ENCODE measurements at places on chromosomes 16 and 17.

DNA sequence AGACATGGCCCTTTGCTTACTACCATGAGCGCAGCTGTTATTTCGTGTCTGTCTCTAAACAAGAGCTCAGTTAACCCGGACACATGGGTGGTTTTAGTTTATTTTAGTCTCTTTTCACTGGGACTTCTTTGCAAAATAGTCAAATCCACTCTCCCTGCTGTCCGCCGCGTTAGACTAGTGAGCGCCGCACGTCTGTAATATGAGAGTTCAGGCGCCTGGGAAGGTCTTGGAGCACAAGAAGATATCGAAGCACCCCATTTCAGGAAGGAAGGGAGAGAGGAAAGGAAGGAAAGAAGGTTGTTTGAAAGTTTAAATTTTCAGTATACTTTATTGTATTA, 111.0 kb upstream of the CHMP6 start:
- no peak for DNase-seq

DNA sequence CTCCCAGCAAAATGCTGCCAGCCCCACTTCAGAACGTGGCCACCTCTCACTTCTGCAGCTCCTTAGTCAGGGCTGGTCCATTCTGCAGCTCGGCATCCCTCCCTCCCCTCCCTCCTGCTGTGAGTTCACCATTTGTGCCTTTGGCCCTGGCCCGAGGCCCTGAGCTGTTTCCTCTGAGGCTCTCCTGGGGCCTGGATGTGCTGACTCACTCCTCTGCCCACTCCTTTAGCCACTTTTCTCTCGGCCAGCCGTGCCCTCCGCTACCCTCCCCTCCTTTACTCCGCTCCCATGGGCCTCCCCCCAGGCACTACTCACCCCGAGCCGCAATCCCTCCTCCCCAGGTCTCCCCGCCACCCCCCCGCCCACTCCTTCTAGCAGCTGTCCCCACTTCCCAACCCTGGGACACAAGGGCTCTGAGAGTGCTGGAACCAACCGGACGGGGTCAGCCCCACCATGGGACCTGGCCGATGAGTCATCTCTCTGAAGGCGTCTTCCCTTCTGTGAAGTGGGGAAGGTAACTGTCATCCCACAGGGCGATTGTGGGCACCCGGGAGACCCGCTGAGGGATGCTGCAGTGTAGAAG, 11.5 kb downstream of the KCNG4 start:
- no peak for DNase-seq

DNA sequence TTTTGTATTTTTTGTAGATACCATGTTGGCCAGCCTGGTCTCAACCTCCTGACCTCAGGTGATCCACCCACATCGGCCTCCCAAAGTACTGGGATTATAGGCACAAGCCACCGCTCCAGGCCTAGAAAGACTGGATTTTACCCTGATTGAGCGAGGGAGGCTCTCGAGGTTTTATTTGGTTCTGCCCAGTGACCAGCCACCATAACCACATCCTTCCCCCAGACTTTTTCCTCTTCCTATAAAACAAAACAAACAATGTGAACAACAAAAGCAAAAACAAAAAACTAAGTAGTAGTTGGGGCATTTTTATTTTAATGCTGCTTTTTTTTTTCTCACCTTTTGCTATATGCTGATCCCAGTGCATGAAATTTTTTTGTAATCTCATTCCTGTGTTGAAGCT, 509.6 kb downstream of the MAF start:
- no peak for DNase-seq

DNA sequence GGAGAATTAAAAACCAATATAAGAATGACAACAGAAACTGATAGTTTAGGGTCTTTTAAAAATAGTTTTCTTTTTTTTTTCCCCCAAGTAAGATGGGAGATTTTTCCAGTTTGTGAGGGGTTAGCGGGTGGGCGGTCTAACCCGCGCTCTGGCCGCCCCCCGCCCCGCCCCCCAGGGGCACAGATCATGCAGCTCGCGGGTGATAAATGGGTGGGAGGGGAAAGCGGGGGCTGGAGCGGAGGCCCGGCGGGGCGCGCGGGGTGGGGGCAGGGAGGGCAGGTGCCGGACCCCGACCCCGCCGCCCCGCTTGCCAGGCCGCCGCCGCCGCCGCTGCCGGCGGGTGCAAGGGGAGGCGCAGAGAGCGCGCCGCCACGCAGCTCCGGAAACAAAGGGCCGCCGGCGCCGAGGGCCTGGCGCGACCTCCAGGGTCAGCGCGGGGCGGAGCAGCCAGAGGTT, 60.1 kb upstream of the GSE1 start:
- DNase-seq, result no peak

DNA sequence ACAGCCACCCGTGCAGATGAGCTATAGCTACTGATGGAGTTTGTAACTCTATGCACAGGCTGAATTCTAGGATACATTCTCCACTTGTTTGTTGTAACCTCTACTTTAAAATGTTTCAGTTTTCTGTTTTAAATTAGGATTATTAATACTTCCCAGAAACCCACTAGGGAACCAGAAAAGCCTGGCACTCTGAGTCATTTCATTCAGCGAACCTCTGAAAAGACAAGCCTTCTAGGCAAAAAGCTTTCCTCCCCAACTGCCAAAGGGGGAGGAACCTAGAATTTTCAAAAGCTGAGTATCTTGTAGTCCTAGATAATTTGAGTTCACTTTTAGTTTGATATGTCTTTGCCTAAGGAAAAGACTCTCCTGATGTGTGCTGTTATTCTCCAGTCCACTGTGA, 43.2 kb downstream of the GOSR1 start:
- DNase-seq, result no peak

- no peak for DNase-seq
Measured at GRCh38 chr17:72603420-72604242, 482.8 kb downstream of the SOX9 start.

DNA sequence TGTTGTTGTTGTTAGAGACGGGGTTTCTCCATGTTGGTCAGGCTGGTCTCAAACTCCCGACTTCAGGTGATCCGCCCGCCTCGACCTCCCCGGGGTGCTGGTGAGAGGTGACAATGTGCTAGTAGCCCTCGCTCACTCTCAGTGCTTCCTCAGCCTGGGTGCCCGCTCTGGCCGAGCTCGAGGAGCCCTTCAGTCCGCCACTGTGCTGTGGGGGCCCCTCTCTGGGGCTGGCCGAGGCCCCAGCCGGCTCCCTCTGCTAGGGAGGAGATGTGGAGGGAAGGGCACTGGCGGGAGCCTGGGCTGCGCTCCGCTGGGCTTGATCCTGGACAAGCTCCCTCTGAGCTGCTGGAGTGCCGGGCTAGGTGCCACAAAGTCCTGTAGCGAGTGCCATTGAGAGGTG, 21.7 kb upstream of the RBL2 start:
- no peak for DNase-seq

DNA sequence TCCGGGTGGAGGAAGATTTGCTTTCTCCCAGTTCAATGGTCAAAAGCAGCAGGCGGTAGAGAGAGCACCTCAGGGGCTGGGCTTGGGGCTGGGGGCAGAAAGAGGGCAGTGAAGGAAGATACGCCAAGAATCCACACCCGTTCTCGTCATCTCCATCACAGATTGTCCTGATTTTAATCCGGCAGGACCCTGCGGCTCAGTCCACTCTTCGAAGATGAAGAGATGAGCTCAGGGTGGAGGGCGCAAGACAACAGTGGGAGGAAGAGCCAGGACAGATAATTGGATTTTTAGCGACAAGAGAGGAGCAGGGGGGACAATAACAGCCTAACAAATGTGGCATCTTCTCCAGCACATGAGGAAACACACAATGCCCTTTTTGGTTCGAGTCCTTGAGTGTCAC, 165.9 kb downstream of the SDK2 start:
- no peak for DNase-seq

- no peak for DNase-seq
Measured at GRCh38 chr17:28334171-28334570, 1.1 kb downstream of the IFT20 start.

DNA sequence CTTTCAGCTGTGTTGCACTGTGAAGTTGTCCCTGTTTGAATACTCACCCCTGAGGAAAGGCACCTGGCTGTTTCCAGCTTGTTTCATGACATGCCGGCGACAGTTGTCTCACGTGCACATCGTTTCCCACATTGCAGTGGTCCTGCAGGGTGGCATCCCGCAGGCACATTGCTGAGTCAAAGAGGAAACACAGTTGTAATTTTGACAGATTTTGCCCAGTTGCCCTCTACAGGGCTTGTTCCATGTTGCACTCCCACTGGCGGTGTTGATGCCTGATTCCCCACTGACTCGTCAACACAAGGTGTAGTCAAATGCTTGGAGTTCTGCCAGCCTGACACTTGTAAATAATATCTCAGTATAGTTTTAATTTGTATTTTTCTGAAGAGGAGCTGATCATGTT, 23.8 kb downstream of the EPN2 start:
- DNase-seq, result no peak

DNA sequence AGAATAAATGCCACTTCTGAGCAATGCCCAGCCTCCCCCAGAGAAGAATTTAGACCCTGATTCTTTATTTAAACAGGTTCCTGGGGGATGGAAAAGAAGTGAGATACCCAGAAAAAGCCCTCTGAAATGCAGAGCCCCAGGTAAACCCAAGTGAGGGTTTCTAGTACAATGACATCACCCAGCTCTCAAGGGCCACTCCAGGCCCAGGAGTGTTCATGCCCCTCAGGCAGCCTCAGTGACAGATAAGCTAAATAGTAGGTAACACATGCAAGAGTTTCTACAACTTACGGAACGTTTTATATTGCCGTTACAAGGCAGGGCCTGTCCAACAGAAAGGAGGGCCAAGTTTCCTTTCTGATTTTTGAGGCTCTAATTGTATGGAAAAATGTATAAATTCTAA, 683.7 kb upstream of the SALL1 start:
- no peak for DNase-seq

GRCh38 chr16:53600616-53601015, 97.6 kb upstream of the AKTIP start:
- no peak for DNase-seq

DNA sequence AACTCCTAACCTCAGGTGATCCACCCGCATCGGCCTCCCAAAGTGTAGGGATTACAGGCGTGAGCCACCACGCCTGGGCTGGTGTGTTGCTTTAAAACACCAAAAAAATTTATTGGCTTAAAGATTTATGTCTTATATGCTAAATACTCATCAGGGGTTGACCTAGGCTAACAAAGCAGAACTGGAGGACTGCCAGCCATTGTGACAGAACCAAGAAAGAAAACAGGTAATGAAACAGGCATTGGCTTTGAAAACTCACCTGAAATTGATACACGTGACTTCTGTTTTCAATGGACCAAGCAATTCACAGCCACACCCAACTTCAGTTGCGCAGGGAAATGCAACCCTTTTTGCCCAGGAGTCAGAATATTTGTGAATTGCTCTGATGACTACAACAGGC, 4.9 kb upstream of the PHAF1 start:
- DNase-seq, result no peak

DNA sequence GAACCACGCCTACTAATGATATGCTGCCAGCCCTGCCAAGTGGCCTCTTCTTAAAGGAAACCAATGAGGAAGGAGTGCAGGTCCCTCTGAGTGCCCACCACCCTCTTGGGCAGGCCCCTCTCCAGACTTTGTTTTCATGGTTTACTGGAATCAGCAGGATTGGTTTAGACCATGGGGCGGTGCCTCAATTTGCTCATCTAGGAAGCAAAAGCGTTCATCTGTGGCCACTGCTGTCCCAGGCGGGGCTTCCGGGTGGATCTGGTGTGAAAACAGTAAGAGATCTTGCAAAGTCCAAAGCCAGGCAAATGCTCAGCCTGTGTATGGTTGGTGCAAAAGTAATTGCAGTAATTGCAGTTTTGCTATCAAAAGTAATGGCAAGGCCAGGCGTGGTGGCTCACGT, 71.3 kb downstream of the AMFR start:
- DNase-seq, result no peak

- no peak for DNase-seq
Measured at GRCh38 chr17:51499897-51500296, 239.6 kb downstream of the UTP18 start.

DNA sequence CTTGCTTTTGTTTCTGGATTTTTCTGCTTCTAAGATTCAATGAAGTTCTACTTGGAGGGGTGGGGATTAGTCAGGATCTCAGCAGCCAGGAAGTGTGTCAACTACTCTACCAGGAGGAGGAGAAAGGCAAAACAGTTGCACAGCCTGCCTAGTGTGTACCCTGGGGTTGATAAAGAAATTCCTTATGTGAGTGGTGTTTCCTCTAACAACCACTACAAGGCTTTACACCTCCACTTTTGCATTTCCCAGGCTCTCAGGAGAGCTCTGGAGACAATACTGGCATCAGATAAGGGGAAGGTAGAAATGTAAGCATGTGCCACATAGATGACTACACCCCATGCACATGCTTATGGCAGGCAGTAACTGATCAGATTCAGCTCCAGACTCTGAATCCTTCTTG, 174.6 kb downstream of the TOX3 start:
- DNase-seq, result no peak

GRCh38 chr17:28174352-28175046, 132.0 kb downstream of the NLK start:
- DNase-seq, result no peak

GRCh38 chr16:78641433-78641832, 542.0 kb downstream of the WWOX start:
- DNase-seq, result no peak

DNA sequence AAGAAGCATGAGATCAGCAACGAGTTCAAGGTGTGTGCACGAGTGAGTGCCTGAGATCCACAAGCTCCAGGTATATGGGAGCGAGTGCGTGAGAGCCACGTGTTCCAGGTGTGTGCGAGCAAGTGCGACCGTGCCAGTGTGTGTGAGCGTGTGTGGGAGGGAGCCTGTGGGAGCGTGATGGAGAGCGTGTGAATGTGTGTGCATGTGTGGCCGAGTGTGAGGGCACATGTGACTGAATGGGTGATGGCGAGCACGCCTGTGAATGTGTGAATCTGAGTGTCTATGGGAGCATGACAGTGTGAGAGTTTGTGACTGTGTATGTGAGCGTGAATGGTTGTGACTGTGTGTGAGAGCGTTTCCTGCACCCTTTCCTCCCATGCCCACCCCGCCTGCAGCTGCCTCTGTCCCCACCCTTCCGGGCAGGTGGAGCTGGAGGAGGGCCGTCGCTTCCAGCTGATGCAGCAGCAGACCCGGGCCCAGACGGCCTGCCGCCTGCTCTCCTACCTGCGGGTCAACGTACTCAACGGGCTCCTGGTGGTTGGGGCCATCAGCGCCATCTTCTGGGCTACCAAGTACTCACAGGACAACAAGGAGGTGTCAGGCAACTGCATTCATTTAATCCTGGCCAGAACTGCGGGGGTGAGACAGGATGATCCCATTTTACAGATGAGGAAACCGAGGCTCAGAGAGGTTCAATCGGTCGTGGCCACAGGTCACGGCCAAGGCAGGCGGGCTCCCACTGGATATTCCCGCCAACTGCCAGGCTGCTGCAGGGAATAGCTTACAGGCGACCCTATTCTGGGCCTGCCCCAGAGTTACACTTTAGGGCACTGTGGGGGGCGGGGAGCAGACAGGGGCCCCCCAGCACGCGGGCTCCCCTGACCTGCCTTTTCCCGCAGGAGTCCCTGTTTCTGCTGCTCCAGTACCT, 3.7 kb downstream of the TMC8 start:
- no peak for DNase-seq

GRCh38 chr17:32958418-32958817, 30.5 kb downstream of the TMEM98 start:
- DNase-seq, result no peak

- no peak for DNase-seq
Measured at GRCh38 chr17:74555427-74555940, 9.6 kb upstream of the CD300C start.

- no peak for DNase-seq
Measured at GRCh38 chr16:68961778-68962402, 118.6 kb downstream of the TANGO6 start.
